ENCODE measurements at places on chromosomes 7 and 10.

- peak; percentile 56 for DNase-seq
Observed at GRCh38 chr7:37916673-37917660, at the start of gene SFRP4. SFRP4 (minus strand) TSS chr7:37916817; CDS start chr7:37916537, 280 bp downstream.

DNA sequence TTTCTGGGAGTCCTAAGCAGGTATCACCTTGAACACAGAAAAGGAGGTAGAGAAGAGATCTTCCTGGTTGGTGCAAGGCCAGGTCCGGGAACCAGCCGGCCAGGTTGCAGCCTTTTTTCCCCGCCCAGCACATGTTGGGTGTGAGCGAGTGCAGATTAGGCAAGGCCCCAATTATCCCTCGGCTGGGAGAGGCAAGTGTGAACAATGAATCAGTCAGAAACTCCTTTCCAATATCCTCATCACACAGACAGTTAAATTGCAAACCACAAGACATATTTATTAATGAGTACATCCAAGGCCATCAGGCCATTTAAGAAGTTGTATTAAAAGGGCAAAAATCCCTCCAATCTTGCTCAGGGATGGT, 115.0 kb upstream of the AFAP1L2 start:
- DNase-seq: no peak

DNA sequence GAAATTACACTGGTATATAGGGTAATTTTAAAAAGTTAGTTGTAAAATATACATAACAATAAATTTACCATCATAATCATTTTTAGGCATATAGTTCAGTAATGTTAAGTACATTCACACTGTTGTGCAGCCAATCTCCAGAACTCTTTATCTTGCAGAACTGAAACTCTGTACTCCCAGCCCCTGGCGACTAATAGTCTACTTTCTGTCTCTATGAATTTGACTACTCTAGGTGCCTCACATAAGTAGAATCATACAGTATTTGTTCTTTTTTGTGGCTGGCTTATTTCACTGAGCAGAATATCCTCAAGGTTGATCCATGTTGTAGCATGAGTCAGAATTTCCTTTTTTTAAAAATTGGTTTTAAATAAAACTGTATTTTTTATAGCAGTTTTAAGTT, 41.4 kb downstream of the NRF1 start:
- no peak for DNase-seq

DNA sequence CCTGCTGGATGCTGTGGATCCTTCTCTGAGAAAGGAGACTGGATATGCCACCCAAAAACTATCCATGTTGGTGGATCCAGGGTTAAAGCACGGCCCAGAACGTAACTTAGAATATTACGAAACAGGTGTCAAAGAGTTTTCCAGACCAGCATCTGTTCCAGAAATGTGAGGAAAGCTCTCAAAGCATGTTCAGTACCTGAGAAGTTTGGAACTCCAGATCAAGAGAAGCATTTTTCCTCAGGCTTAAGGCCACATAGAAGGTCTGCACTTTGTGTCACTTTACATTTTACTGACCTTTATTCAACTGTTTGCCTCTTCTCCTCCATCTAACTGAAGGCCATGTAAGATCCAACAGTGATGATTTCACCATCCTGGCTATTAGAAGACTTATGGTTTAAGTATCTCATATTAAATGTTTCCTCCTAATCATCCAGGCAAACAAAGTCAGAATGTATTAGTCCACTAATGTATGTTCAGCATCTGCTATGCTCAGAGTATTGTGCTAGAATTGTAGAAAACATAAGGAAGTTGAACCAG, 340.7 kb upstream of the LRGUK start:
- DNase-seq: no peak

DNA sequence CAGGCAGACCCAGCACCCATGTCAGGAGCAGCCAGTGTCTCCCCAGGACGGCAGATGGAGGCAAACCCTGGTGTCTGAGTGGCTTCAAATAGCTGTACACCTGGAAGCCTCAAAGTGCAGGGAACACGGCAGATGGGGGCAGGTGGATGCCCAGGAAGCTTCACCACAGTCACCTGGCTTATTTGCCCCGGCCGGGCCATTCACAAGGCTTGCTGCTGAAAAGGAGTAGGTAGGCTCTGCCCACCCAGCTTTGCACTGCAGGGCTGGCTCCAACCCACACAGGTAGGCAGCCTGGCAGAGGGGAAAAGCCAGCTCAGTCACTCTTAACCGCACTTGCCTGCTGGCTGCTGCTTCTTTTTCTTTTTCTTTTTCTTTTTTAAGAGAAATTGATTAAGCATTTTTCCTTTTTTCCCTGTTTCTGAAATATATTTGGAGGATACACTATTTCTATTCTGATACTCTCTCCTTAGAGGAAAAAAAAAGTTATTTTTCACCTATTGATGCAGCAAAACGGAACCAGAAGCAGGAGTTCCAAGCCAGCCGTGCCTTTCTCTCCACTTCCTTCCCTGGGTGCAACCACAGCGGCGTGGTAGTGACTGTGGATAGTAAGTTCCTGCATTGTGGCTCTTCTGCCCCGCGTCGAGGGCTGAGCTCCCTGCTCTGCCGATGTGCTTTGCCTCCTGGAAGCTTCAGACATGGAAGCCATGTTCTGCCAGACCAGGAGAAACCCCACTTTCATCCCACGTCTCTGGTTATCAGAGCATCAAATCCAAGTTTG, 118.3 kb downstream of the KLF6 start:
- no peak for DNase-seq

DNA sequence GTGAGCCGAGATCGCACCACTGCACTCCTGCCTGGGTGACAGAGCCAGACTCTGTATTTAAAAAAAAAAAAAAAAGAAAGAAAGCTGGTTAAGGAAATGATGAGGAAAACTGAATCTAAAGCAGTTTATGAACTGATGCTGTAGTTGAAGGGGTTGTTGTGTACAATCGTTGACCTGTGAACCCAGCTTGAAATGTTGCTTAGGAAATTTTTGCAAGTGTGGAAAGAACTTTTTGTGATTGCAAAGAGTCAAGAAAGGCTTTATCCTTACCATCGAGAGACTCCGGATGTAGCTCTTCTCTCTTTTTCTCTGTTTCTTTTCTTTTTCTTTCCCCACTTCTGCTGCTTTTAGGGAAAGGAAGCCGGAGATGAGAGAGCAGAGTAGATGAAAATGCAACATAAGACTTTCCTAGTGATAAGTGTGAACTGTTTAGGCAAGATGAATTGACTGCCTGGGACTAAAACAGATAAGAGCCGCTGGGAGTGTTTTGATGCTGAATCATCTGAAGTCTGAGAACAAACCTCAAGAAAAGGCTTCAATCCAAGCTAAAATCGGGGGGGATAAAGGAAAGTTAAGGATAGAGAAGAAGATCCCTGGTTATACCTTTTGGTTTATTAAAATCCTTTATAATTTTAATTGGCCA, 69.0 kb downstream of the TAF3 start:
- no peak for DNase-seq

- DNase-seq: no peak
Observed at GRCh38 chr7:157650131-157650631, 313.4 kb downstream of the DNAJB6 start.

DNA sequence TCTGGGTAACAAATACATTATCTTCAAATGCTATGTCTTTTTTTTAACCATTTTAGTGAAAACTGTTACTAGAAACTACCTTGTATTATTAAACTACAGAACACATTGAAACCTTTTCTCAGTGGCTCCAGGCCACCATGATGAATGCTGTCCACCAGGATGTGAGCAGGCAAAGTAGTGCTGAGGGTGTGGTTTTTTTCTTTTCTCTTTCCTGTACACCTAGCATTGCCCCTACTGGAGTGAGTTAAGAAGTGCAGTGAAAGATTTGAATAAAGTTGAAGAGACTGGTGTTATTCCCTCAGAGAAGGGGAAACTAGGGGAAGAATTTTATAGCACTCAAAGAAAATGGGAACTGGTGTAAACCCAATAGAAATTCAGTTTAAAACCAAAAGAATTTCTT, 120.0 kb upstream of the SAMD8 start:
- no peak for DNase-seq

GRCh38 chr10:118369641-118370205, 27.6 kb upstream of the FAM204A start:
- DNase-seq: no peak

DNA sequence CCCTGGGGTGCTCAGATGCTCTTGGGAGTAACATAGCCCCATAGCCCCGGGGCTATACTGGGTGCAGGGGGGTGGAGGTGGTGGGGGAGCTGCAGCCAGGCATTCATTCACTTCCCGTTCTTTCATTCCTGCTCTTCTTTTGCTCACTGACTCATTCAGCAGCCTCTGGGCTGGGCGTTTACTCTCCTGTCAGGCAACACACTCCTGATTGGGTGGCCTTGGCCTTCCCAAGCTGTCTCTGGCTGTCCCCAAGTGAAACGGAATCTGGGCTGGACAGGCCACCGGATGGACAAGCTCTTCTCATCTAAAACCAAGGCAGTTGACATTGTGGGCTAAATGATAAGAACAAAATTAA, 34.6 kb downstream of the CHST3 start:
- DNase-seq: no peak

DNA sequence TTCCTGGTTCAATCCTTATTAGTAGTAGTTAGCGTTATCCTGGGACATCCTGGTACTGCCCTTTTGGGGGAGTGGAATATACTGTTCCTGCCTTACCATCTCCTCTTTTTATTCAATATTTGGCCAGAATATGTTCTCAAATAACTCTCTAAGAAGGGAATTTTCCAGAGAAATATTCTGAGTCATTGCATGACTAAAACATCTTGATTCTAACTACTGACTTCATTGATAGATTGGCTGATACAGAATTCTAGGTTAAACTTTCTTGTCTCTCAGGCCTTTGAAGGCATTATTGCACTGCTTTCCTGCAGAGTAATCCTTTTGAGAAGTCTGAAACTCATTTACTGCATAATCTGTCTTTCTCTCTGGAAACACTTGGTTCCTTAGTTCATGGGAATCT, 275.5 kb upstream of the DGKB start:
- DNase-seq: no peak

DNA sequence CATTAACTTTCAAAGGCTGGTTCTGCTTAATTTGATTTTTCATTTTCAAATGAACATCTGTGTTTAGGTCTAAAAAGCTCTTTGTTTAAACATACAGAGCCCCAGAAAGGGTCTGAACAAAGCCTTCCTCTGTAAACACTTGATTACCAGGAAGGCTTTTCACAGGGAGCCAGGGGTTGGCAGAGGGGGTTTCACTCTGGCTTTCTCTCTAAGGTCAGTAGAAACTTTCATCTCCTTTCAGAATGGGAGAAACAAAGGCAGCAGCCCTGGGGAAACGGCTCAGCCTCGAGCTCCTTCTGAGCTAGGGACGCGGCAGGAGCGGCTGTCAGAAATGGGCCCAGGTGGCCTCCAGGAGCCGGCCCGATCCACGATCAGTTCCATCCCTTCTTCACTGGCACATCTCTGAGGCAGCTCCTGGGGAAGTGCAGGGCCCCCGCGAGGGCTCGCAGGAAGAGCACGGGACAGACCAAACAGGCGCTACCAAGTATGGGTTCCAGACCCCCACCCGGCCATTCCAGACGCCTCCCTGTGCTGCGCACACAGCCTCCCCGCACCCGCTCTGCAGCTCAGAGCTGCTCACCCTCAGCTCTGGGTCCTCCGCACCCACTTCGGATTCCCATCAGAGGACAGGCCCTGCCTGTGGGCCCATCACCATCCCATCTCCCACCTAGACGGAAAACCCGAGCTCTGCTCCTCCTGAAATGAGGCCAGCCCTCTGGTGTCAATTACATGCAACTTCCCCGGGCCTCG, 124.1 kb downstream of the MAD1L1 start:
- DNase-seq: peak; percentile 66

GRCh38 chr7:82036146-82036886, 266.5 kb upstream of the HGF start:
- no peak for DNase-seq

DNA sequence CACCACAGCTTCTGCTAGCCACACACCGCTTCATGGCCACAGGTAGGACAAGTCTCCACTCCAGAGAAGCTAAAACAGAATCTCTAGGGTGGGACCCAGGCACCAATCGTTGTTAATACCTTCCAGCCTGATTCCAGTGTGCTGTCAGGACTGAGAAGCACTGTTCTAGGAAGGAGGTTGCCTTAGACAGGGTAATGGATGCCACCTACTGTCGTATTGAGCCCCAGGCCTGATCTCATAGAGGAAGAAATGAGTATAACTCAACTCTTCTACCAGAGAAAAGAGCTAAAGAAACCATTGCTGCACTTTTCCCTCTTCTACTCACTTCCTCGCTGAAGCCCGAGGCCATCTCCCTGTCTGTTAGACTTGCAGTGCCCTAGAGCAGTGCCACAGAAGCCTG, 31.8 kb downstream of the CNNM1 start:
- DNase-seq: no peak

DNA sequence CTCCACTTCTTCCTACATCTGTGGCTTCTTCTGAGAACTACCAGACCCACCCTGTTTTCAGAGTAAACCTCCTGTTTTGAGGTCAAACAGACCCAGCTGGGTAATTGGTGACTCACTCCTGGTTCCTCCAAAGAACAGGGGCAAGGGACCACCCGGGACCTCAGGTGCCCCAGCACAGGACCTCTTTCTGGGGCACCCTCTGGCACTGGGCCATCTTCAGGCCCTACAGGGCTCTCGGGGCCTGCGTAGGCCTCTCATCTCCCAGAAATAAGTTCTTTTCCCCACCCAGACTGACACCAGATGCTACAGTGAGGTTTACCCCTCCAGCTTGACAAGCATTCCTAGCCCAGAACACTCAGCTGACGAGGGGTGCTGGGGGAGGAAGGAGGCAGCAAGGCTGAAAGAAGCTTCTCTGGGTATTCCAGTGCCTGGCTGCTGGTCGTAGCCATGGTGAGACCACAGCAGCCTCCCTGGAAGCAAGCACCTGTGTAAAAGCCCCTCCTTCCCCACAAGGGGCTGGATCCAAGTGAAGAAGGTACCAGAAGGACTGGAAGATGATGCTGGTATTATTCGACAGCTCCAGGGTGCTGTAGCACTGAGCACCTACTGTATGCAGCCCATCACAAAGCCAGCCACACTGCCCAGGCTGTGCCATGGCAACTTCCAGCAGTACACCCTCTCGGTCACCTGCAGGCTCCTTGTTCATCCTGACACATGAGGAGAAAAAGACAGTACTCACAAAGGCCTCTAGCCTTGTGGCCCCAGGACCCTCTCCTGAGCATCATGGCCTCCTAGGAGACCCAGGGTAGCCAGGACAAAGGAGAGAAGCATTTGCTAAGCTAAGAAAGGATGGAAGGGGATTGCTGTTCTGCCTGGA, 47.4 kb downstream of the ALOX5 start:
- DNase-seq: no peak

DNA sequence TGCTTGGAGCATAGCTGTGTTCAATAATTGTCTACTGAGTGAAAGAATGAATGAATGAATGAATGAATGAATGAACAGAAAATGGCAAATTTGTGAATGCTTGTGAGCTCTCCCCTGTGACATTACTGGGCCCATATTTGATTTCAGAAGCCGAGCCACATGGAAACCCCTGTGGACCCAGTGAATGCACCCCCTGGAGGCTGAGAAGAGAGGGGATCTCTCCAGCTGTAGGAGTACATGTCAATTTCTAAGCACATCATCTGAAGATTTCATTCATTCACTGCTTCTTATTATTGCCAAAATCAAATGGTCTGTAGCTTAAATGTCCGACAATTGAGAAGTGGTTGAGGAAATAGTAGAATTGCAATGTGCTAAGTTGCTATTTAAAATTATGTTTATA, 58.3 kb upstream of the DOCK1 start:
- DNase-seq: no peak

- DNase-seq: no peak
Observed at GRCh38 chr10:124156524-124157260, 63.3 kb upstream of the CHST15 start.

- DNase-seq: peak; percentile 77
Observed at GRCh38 chr7:51591223-51591622, 274.6 kb upstream of the COBL start.

Measured in HAP-1 (cell line).